Stimulated activated naive CD4-positive, alpha-beta T cell (primary cell): ENCODE measurements at places on chromosomes 5 and 9.
A peak's percentile ranks its signal among the peaks of the same experiment; 100 is the strongest.

- no peak for DNase-seq
Observed at GRCh38 chr5:102554728-102555127, 55.9 kb upstream of the SLCO6A1 start.

DNA sequence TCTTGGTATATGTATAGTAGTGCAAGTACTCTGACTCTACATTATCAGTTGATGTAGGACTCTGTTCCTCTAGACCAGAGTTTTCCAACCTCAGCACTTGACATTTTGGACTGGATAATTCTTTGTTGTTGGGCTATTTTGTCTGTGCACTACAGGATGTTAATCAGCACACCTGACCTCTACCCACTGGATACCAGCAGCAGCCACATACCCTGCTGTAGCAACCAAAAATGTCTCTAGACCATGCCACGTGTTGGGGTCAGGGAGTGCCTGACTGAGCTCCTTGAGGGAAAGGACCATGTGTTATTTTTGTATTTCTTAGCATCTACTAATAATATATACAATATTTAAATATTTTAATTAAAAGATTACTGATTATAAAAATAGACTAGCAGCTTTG is 42.7 kb downstream of the TNPO1 start:
- DNase-seq = no peak

DNA sequence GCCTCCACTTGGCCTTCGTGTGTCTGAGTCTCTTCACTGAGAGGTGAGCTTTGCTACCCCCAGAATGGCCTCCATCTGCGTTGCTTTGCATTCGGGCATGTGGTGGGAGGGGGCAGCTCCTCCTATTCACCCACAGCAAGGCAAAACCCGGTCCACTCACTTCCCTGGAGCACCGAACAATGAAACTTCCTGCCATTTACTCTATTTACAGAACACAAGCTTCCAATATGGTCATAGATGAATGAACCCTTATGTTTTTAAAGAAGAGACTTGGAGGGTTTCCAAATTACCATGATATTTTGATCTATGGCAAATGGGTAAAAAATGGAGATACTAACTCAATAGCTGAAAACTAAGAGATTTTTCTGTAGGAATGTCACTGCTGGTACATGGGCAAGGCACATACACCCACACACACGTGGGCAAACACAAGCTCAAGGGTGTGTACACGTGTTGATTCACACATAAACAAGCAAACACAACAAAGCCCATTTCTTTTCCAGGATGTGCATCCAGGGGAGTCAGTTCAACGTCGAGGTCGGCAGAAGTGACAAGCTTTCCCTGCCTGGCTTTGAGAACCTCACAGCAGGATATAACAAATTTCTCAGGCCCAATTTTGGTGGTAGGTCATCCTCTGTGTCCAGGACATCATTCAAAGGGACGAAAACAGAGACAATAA is 5.2 kb downstream of the GABRP start:
- no peak for DNase-seq

DNA sequence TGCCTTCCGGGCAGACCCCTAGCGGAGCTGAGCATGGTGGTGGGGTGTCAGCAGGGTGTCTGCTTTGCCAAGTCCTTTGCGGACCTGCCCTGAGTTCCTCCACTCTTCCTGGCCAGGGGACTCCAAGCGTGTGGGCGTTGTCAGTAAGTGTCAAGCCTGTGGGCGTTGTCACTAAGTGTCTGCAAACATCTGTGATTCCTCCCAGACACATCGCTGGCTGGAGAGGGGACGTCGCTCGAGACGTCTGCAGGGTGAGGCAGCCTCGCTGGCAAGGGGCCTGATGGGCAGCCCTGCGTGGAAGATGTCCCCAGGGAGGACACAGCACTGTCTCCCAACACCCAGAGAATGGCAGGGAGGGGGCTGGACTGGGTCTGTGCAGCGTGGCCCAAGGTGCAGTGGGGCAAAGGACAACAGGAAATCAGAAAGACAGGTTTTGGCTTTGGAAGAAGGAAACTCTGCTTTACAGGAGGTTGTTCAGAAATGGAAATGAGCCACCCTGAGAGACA is 28.8 kb downstream of the ADAMTSL2 start:
- no peak for DNase-seq

- no peak for DNase-seq
Observed at GRCh38 chr5:148632255-148633066, 21.9 kb downstream of the HTR4 start.

DNA sequence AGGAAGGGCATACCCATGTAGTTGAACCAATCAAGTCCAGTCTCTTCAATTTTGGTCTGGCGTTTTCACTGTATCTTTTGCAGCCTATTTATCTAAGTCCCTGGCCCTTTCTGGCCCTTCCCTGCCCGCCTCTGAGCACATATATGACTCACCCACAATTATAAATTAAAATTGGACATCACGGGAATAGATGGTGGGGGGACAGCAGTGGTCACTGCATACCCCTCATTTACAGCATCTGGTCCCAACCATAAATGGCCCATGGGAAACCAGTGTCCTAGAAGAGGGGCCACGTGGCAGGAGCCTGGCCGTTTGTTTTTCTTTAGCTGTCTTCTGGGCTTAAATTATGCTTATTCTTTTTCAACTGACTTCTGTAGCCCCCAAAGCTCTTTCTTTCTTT is 69.2 kb downstream of the PDZD2 start:
- no peak for DNase-seq

- DNase-seq = peak; percentile 0
Observed at GRCh38 chr5:74766418-74766848, 484 bp downstream of the GFM2 start.
